HT1080 (cell line): ENCODE measurements at places on chromosomes 5 and 9.
A peak's percentile ranks its signal among the peaks of the same experiment; 100 is the strongest.

DNA sequence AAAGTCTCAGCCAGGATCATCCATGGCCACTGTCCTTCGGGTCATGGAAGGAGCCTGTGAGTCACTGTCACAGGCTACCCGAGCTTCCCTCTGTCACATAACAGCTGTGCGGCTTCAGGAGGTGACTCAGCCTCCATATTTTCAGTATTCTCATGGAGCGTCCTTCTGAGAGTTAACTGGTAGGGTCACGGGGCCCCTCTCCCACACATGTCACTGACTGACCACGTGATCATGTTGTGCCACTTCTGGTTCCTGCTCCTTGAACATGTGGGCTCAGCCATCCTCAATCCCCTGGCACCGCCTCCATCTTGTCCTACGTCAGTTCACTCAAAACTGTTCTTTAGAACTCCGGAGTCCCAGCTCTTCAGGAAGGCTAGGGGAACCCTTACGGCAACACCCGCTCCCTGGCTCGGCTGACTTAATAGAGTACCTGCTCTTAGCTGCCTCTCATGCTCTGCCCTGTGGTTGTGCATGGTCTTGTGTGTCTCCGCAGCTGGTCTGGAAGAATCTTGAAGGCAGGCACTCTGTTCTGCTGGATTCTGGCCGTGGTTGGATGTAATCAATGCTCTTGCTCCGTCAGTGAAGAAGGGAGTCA lies 182.8 kb downstream of the ICE1 start:
- DNase-seq, result peak; percentile 49

DNA sequence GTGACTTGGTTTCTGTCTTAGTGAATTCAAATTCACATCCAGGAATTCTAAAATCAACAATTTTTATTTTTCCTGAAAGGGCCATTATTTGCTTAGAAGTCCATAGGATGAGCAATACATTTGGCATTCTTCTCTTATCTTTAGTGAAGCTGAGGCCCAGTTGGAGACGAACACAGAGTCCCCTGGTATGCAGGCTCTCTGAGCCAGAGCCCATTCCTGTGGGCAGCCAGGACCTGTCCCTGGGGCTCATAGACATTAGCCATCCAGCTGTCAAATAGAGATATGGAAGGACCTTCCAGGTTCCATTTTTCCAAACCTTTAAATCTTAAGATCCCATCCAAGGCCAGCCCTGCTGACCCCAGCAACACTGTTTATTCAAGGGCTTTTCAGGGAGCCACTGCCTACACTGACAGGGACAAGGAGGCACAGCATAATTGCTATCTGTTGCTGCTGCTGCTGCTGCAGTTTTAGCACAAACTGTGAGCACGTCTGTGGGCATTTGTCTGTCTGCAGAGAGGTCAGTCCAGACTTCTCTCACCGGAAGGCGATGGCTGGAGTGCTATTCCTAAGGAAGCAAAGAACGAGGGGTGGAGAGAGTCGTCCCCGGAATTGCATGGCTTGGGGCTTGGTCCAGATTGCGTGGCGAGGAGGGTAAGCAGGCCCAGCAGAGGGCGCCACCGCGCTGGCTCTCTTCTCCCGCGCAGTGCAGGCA lies 639.0 kb downstream of the CCDC171 start:
- peak; percentile 87 for DNase-seq

GRCh38 chr5:119088438-119088837 lies 17.6 kb downstream of the DMXL1 start:
- DNase-seq, result no peak

- no peak for DNase-seq
Observed at GRCh38 chr5:136330353-136331038, 34.8 kb downstream of the TRPC7 start.

GRCh38 chr5:80174790-80175189 lies 81.1 kb downstream of the SERINC5 start:
- no peak for DNase-seq

GRCh38 chr9:93592643-93593021 lies 16.2 kb downstream of the PHF2 start:
- DNase-seq, result no peak

DNA sequence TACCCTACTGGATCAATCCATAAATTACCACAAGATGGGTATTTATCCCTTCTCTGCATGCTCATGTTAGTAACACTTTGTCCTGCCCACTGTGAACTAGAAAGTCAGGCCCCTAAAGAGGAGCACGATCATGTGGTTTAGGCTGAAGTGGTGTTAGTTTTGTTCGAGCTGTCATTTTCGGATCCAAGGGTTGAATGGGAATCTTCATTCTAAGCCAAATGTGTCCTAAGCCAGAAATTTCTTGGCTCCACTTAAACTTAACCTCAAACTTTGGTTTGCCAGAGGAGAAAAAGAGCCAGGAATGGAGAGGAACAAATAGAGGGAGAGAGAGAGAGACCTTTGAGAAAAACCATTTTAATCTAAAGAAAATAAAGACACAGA lies 837.7 kb upstream of the ZNF608 start:
- no peak for DNase-seq

DNA sequence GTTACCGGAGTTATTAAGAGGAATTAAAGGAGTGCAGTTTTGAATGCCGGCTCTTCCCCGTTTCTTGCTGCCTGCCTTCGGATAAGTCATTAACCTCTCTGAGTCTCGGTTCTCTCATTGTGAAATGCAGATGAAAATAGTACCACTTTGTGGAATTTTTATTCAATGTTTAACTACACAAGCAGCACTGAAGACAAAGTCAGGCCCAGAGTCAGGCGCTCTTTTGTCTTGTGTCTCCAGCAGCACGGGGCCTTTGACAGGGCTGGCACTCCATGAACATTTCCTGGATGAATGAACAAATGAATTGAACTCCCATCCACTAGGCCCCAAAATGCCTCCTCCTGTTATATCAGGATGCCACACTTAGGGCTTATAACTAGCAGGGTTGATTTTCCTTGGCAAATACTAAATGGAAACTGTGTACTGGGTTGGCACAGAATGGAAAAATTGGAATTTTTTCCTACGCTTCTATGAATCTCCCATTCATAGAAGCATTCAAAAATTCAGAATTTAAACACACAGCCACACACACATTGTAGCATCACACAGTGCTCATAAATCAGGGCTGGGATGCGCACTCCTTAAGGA lies 332.8 kb downstream of the MLLT3 start:
- no peak for DNase-seq

DNA sequence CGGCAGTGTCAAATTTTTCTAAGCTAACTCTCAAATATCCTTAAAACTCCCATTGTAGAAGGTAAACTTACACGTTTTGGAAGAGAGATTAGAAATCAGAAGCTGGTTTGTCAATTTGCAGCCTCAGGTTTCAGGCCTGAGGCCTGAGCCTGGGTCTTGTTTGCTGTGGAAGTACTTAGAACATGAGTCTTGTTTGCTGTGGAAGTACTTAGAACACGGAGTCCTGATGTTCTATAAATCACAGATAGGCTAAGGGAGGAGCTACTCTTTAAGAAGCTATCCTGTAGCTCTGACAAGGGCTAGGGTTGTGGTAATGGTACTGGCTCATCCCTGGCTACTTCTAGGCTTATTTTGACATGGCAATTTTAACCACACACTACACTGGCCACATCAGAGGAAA lies 97.8 kb downstream of the FBXW11 start:
- DNase-seq, result no peak

DNA sequence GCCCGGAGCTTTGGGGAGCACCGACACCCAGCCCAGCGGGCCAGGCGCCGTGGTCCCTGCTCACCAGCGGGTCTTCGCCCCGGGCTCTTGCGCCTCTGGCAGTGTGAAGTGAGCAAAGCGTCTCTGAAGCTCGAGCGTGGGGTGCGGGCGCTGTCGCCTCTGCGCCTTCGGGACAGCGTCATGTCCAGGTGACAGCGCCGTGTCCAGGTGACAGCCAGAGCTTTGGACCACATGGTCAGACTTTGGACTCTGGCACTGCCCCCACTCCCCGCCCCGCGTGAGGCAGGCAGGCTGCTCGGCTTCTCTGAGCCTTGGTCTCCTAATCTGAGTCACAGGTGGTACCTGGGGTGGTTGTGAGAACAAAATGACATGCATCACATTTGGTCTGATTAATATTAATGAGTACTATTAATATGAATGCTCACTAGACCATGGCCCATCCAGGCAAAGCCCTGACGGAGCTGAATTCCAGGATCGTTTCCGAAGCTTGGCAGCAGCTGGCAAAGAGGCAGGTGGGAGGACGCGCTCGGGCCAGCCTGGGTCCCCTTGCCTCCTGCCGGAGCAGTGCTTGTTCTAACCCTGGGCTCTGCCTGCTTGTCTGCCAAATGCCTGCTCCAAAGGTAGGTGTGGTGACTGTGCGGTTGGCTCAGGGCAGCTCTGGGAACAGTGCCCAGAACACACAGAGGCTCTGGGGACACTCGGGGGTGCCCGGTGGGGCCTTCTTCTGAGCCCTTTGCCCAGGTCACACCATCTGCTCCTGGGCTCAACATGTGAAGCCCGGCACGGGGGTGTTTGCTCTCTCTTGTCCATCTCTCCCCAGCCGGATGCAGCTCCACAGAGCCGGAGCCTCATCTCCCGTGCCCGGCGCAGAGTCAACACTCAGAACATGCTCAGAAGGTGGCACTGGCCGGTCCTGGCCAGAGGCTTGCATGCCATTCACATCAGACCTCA lies 157.1 kb downstream of the OLFM1 start:
- no peak for DNase-seq

GRCh38 chr5:53557386-53557785 lies 3.1 kb upstream of the NDUFS4 start:
- DNase-seq, result peak; percentile 79

GRCh38 chr5:37738057-37738691 lies 101.7 kb downstream of the GDNF start:
- peak; percentile 94 for DNase-seq

DNA sequence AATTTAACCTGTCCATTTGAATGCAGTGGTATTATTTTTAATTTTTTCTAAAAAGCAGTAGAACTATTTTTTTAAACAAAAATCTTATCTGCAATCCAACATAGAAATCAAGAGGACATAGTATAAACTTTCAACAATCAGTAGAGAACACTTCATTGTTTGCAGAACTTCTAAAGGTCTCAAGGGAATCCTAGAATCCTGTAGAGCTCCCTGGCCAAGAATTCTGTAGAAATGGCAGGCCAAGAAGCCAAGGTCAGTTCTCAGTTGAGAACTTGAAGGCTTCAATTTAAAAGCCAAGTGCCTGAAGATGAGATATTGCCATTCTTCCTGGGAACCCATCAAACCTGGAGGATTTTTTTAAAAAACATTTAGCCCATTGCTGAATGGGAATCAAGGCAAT lies 199.2 kb upstream of the KLF4 start:
- DNase-seq, result no peak

- no peak for DNase-seq
Observed at GRCh38 chr9:121751686-121752445, 100.4 kb downstream of the DAB2IP start.

- no peak for DNase-seq
Observed at GRCh38 chr9:30582240-30582639, 1802.2 kb upstream of the ACO1 start.

DNA sequence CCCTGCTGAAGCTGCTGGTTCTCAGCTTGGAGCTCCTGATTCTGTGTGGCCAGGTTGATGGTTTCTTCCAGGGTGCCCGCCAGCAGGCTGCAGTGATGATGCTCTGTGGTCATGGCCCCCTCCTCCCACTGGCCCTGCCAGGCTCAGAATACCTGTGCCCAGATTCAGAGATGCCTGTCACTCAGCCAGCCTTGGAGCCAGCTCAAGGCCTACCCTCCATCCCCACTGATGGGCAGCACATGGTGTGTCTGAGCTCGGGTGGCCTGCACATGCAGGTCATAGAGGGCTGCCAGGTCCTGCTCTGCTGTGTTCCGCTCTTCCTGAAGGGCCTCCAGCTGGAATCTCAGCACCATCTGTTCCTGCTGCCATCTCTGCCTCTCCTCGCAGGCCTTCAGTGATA lies 5.4 kb downstream of the SLC35A4 start:
- no peak for DNase-seq

DNA sequence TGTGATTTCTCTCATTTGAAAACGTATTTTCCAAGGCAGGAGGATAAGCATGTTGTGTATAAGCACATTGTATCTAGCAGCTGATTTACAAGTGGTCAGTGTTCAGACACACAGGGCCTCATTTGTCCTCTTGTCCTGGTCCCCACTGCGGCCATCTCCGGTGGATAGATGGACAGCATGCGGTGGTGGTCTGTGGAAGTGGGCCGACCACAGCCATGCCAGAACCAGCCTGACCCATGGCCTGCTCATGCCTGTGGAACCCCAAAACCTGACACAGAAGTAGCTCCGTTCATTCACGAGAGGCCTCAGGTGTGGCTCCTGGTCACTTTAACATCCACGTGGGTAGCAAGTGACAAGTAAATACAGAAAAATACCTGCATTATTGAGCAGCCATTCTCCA lies 14.6 kb downstream of the IRX2 start:
- no peak for DNase-seq

- DNase-seq, result peak; percentile 74
Observed at GRCh38 chr5:5316334-5316733, 106.1 kb upstream of the ICE1 start.

- no peak for DNase-seq
Observed at GRCh38 chr5:121862801-121863200, 11.1 kb downstream of the FTMT start.

GRCh38 chr5:102807878-102808502 lies 52.9 kb downstream of the PAM start:
- peak; percentile 79 for DNase-seq

DNA sequence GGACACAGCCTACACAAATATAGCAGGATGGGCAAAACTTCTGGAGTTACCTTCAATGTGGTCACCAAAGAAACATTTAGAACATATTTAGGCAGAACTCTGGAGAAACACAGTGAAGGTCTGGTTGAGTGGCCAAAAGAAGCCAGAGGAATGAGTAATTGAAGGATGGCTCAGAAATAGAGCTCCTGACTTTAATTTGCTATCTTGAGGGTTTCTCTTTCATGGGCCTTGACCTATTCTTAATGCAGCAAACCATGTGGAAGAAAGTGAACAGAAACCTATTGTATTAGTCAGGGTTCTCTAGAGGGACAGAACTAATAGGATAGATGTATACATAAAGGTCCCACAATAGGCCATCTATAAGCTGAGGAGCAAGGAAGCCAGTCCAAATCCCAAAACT lies 650.5 kb downstream of the ACTL7B start:
- DNase-seq, result no peak

- DNase-seq, result no peak
Observed at GRCh38 chr9:5536684-5537083, 26.4 kb downstream of the PDCD1LG2 start.

DNA sequence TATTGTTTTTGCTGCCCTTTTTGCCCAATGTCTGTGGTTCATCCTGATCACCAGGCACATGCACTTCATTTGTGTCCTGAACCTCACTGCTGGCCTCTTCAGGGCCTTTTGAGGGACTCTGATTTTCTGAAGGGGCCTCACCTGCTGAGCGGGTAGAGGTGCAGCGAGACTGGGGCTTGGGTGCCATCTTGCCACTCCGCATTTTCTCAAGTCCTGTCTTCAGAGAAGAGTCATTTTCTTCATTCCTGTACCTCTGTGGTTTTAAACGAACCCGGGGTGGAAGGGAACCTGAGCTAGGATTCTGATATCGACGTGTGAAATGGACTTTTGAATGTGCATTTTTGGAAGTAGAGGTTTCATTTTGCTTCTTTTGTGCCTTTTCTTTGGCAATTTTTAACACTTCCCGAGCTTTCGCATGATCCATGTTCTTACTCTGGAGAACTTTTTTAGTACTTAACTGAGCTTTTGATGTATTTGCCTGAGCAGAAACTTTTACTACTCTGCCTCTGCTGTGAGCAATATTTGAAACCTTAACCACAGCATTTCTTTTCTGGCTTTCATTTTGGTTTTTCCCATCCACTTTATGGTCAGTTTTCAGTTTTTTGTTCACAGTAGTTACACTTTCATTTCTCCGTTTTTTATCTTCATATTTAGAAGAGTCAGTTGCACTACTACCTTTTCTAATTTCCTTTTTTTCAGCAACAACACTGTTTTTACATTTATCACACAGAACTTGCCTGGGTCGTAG lies 26.1 kb downstream of the PWWP2A start:
- no peak for DNase-seq
